B cell (primary cell): ENCODE measurements at places on chromosomes 3 and 15. TPM values are rescaled to one million over a fixed set of nuclear protein-coding genes. Genes with fewer than 3 reads are reported as not detected.

GRCh38 chr3:170180079-170180907 lies 1.2 kb downstream of the PHC3 start:
- DNase-seq, result no peak

DNA sequence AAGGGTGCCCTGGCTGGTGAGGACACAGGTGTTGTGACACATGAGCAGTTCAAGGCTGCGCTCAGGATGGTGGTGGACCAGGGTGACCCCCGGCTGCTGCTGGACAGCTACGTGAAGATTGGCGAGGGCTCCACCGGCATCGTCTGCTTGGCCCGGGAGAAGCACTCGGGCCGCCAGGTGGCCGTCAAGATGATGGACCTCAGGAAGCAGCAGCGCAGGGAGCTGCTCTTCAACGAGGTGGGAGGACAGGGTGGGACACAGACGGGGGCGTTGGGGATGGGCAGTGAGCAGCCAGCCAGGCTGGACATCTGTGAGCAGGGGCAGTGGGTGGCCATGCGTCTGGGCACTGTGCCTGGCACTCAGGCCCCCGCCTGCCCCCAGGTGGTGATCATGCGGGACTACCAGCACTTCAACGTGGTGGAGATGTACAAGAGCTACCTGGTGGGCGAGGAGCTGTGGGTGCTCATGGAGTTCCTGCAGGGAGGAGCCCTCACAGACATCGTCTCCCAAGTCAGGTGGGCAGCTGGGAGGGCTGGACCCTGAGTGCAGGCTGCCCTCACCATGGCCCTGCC lies 10.3 kb downstream of the ANKRD63 start:
- no peak for DNase-seq

DNA sequence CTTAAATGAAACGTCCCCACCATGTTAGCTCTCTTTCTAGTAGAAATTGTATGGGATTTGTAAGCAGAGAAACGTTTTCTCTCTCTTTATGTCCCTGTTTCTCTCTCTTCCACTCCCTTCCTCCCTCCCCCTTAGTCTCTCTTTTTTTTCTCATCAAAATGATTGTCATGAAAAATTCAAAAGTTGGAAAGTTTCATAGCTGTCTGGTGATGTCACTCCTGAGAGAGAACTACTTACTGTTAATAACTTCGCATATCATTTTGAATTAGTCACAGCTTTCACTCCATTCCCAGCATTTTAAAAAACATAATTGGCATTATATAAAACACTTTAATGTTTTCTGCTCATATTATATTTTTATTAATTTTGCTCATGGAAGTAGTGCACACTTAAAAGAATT lies 331.1 kb downstream of the C3orf38 start:
- no peak for DNase-seq

- DNase-seq, result no peak
Observed at GRCh38 chr15:39512643-39513042, 68.2 kb upstream of the THBS1 start.

DNA sequence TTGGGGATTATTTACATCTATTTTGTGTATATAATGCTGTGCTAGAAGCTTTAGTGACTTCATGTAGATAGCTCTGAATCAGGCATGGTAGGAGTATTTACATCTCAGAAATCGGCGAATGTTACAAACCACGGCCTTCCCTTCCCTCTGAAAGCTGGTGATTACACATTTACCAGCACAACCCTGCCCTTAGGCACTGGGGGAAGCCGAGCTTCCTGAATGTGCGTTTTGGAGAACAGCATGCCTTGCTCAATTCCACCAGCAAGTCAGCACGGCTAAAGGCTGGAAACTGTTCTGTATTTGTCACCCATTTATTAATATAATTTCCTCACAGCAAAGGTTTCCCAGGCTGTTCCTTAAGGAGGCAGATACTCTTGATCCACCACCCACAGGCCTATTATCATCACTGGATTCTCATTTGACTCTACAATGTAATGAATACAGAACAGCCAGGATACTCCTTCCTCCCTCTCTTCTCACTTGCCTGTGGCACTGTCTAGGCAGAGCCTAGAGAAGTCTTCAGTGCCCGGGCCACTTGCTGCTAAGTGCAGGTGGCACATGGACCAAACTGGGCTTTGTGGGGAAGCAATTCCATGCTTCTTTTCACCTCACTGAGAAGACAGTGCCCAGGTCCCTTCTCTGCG lies 55.2 kb upstream of the CACNA2D3 start:
- DNase-seq, result no peak

SCN11A gene
- 0.07 and 0.14 TPM in 2 replicates for polyA plus RNA-seq

U2SURP gene
- 15.1 and 31.0 TPM in 2 replicates for polyA plus RNA-seq

DNA sequence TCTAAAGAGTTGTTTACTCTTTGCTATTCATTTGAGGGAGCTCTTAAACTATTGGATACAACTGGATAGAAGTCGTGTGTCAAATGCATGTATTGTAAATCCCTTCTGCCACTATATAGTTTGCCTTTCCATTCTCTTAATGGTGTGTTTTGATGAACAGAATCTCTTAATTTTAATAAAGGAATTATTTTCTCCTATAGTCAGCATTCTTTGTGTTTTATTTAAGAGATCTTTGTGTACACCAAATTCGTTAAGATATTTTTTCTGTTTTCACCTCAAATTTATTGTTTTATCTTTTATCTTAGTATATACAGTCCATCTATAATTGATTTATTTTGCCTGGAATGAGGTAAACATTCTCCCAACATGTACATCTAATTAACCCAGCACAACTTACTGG lies 551.5 kb upstream of the AGTR1 start:
- no peak for DNase-seq

MEX3B gene
- polyA plus RNA-seq, result 0.40 and 2.3 TPM in 2 replicates

GRCh38 chr15:100194996-100195395 lies 146.8 kb downstream of the ADAMTS17 start:
- no peak for DNase-seq

RPS27L gene
- polyA plus RNA-seq, result 17.5 and 21.6 TPM in 2 replicates

DNA sequence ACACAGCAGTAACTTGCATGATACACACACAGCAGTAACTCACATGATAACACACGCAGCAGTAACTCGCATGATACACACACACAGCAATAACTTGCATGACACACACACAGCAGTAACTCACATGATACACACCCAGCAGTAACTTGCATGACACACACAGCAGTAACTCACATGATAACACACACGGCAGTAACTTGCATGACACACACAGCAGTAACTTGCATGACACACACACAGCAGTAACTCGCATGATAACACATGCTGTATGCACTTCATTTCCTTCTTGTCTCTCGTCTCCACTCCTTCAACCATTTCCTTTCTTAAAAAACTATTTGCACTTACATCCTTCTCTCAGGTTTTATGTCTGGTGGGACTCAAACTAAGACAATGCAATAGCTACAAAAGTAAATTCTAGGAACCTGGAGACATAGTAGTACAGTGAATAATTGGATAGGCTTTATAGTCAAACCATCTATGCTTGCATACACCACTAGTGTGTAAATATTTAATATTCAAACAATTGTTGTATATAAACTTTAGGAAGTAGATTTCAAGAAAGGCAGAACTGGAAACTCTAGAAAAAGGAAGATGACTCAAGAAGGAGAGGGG lies 130.8 kb downstream of the UACA start:
- DNase-seq, result no peak

CMTM8 gene
- polyA plus RNA-seq, result 0.28 and 1.4 TPM in 2 replicates

DNA sequence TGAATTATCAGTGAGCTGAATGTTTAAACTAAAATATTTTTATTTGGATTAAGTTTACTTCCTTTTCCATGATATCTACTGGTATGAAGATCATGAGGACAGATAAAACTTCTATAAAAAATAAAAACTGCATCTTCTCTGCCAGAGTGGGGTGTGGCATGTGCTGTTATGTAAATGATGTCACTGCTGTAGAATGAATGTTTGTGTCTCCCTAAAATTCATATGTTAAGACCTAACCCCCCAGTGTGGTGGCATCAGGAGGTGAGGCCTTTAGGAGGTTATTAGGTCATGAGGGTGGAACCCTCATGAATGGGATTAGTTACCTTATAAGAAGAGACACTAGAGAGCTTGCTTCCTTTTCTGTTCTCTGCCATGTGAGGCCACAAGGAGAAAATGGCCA lies 178.7 kb upstream of the DPH6 start:
- DNase-seq, result no peak

DPPA2 gene
- polyA plus RNA-seq, result 0.12 TPM in 1 of 2 replicates, not detected in the other

WDR53 gene
- 8.2 and 8.4 TPM in 2 replicates for polyA plus RNA-seq

KCNH8 gene
- polyA plus RNA-seq, result 12.7 and 15.2 TPM in 2 replicates

- DNase-seq, result no peak
Observed at GRCh38 chr3:112647122-112647521, 6.2 kb upstream of the CCDC80 start.

WDR76 gene
- 1.9 and 3.0 TPM in 2 replicates for polyA plus RNA-seq

IQCF5 gene
- polyA plus RNA-seq, result not detected in 2 replicates

ARPIN gene
- 0.09 and 0.10 TPM in 2 replicates for polyA plus RNA-seq

- DNase-seq, result no peak
Observed at GRCh38 chr3:114408736-114409670, 115.2 kb downstream of the TIGIT start.

DNA sequence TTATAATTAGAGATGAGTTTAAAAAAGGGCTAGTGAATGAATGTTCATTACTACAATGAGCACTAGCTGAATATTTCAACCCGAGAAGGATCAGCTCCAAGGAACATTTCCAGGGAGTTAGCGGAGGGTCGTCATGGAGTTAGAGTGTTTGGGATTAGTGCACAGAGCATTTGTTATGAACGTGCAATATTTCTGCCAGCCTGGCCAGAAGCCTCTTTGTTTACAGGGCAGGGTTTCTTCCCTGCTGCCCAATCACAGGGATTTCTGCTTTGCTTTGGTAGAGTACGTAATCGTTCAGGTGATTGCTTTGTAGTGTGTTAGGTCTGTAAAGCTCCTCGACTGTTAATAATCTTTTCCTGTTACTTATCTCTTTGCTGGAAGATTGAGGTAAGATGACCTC lies 5.9 kb downstream of the CGNL1 start:
- DNase-seq, result no peak

DNA sequence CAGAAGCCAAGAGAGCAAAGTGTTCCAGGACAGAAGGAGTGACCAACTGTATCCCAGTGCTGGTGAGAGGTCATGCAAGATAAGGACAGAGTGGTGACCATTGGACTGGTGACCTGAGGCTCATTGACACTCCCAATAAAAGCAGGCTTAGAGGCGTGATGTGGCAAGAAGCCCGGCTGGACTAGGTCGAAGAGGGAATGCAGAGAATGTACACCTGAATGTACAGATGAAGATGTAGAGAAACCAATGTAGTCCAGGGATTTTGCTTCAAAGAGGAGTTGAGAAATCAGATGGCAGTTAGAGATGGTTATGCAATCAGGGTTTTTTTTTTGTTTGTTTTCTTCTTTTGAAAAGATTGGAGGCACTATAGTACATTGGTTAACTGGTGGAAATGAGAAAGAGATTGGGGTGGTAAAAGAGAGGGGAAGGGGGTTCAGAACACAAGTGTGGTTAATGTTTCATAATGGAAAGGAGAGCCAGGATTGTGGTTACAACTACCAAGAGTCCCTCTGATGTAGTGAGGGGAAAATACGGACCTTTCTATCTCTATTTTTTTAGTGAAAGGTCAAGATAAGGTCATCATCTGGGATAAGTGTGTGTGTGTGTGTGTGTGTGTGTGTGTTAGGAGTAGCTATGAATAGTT lies 23.3 kb downstream of the ST3GAL6 start:
- no peak for DNase-seq

HAUS2 gene
- 18.3 and 31.7 TPM in 2 replicates for polyA plus RNA-seq

- DNase-seq, result peak; percentile 88
Observed at GRCh38 chr3:170358042-170359010, 811 bp downstream of the SKIL start.

CDAN1 gene
- polyA plus RNA-seq, result 9.7 and 11.7 TPM in 2 replicates

DNA sequence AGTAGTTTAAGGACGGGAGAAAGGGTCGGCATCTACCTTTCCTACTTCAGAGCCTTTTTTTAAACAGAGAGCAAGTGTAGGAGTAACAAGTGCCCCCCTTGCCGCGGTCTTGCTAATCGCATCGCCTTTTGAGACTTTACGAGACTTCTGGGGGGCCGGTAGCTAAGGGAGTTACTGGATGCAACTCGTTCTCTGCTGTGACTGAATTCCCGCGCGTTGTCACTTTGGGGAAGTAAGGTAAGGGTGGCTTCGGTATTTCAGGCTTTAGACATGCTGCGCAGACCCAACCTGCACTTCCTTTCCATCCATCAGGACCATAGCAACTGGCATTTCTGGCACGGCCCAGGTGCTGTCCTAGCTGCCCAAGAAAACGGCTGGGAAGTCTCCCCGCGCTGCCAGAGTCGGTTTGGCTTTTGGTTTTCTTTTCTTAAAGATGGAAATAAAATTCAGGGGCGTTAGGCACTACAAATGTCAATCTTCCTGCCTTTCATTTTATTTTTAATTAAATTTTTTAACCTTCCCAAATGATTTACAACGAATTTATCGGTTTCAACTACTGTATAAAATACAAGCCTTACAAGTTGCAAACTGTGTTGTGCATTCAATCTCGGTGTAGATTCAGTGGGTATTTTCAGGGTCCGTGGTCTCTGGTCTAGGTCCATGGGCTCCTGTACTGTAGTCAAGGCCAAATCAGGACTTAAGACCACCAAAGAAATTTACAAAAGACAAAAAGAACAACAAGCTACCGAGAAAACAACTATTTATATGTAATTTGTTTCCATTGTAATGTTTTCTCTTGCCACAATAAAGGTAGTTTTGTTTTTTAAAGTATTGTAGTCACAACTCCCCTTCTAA lies 3.5 kb downstream of the MECOM start:
- DNase-seq, result peak; percentile 67

DNA sequence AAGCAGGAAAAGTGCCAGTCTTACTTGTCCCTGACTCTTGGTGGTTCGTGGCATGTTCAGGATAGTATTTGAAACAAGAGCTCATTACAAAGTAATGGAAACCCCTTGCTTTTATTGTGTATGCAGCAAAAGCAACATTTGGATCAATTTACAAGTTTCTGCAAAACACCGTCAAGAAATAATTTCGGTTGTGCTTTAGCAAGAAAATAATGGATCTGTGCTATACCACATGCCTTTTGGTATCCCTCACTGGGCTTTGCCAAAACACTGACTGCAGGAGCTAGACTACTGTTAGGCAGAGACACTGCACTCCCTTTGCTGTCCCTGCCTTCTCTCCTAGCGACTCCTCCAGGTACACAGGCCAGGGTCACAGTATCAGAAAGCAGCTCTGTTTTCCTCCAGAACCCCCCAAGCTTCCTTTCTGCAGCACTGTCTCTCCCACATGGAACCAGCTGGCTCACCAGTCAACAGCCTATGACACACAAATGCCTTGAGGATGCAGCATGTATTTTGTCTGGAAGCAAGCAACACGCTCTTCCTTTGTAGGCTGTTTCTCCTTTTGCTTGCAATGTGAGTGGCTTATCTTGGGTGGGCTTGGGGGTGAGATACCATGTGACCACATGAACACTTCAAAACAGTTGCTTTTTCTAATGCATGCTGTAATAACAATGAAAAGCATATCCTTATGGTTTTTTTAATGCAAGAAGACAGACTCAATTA lies 111.4 kb downstream of the PGPEP1L start:
- DNase-seq, result no peak

GRCh38 chr3:145902166-145902565 lies 258.8 kb downstream of the PLOD2 start:
- DNase-seq, result no peak

GRCh38 chr15:42121021-42121420 lies 26.7 kb upstream of the PLA2G4D start:
- no peak for DNase-seq
